H7 (cell line): ENCODE measurements at places on chromosomes 1 and 21.

GRCh38 chr1:91583326-91583755 is 82.7 kb downstream of the CDC7 start:
- DNase-seq, result no peak

DNA sequence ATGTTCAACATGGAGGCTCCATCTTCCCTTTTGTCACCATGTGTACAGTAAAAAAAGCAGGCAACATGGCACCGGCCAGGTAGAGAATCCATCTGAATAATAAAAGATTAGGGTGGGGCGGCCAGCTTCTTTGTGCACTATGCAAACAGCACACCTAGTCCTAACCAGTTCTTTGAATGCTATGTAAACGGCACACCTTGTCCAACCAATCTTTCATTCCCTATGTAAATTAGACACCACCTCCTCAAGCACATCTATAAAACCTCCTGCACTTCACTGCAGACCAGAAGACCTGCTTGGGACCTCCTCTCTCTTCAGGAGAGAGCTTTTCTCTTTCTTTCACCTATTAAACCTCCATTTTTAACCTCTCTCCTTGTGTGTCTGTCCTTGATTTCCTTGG is 28.2 kb downstream of the TFB2M start:
- no peak for DNase-seq

GRCh38 chr1:117753652-117754051 is 147.8 kb downstream of the TENT5C start:
- no peak for DNase-seq

DNA sequence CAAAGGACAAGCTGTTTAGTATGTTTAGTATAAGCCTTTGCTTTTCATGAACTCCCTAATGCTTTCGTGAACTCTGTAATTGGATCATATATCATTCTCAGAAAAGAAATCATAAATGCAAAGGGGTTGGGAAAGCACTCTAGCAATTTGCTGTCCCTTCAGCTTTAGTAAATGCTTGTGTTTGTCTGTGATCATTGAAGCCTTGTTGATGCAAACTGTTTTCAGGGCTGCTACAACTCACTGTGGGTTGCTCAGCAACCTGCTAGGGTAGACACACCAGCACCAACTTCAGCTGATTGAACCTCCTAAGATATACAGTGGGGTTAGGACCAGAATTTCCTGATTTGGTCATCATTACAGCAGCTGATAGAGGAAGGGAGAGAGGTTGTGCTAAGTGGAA is 95.0 kb downstream of the SGIP1 start:
- DNase-seq, result no peak

DNA sequence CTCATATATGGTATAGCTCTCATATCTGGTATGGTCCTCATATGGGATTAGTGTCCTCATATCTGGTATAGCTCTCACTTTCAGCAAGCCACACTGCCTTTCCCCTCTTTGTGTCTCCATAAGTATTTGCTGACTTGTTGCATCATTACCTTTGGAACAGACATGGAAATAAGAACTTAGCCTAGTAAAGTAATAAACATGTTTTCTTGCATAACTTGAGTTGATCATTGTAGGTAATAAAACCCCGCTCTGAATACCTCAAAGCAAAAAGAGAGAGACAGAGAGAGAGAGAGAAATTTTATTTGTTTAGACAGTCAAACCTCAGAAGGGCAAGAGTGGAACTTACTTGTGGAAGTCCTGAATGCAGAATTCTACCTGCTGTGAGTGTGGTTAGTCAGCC is 170.3 kb downstream of the GREM2 start:
- no peak for DNase-seq

GRCh38 chr21:36454093-36454531 is 25.8 kb downstream of the CLDN14 start:
- DNase-seq, result peak; percentile 61

GRCh38 chr1:42162181-42162580 is 2.4 kb downstream of the GUCA2A start:
- DNase-seq, result no peak

- no peak for DNase-seq
Measured at GRCh38 chr21:34540206-34540605, 28.2 kb upstream of the KCNE1 start.

GRCh38 chr1:203368624-203369451 is 17.9 kb upstream of the FMOD start:
- no peak for DNase-seq

- no peak for DNase-seq
Measured at GRCh38 chr1:221565711-221566110, 176.2 kb downstream of the DUSP10 start.

GRCh38 chr1:38138498-38139233 is 92.1 kb upstream of the POU3F1 start:
- peak; percentile 39 for DNase-seq

GRCh38 chr1:188317894-188318293 is 1489.1 kb downstream of the PLA2G4A start:
- no peak for DNase-seq

DNA sequence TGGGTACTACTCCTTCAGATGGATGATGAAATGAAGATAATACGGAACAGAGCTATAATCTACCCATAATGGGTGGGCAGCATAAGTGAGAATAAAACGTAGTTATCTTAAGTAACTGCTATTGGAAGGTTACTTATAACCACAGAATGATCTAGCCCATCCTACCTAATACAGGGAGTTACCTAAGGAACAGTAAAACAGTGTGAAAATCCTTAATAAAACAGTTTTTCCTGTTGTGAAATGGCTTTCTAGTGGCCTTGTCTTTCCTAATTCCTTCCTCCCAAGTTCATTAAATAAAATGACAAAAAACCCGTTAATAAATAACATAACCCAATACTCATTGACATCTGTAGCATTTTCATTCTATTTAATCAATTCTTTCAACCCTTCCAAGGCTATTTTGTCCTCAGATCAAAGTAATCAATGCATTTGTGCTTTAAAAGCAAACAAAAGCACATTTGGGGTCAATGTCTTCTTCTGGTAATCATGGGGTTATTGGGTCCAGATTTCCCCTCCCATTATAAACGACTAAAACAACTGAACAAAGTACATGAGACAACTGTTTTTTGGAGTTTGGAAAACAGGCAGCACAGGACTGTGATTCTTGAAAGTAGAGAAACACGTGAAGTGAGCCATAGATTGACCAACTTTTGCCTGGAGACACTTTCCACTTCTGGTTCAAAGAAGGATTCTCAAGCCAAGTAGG is 42.0 kb downstream of the PAPPA2 start:
- DNase-seq, result no peak

DNA sequence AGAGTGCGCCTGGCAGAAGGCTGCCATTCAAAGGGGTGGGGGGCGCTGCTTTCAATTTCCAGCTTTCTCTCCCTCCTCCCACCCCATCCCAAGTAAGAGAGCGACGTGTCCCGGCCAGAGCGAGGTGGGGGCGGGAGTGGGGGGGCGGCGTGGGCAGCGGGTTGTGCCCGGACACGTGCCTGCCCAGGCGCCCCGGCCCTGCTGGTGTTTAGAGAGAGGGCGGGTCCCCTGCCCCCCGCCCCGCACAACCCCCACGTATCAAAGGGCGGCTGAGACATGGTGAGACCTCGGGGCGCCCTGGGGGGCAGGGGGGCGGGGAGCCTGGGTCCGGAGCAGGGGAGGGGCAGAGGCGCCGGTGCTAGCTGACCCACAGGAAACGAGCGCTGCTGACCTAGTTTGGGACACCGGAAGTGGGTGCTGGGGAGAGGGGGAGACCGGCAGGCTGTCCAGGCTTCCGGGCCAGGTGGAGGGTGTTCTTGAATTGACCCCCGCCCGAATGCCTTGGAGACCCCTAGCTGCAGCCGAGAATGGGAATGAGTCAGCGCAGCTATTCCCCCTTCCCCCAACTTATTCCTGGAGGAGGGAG is 1.3 kb downstream of the ZBTB7B start:
- DNase-seq, result peak; percentile 85
